NCI-H524 (cell line): ENCODE measurements at places on chromosomes 4 and X.
A peak's percentile ranks its signal among the peaks of the same experiment; 100 is the strongest.

DNA sequence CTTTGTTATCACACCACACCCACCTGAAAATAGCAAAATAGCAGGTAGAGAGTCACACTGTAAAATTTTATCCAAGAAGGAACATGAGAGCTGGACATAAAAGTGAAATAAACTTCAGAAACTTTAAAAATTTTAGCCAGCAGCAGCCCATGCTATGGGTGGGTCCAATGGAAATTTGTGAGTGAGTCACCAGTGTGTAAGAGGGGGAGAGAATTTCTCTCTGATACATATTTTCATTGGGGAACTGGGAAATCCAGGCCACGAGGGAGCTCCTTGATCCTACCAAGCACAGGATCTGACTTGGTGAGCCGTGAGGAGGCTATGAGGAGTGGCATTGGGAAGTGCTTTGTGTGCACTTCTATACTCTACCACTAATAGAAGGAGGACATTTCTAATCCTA lies 136.3 kb downstream of the FAAH2 start:
- no peak for DNase-seq

DNA sequence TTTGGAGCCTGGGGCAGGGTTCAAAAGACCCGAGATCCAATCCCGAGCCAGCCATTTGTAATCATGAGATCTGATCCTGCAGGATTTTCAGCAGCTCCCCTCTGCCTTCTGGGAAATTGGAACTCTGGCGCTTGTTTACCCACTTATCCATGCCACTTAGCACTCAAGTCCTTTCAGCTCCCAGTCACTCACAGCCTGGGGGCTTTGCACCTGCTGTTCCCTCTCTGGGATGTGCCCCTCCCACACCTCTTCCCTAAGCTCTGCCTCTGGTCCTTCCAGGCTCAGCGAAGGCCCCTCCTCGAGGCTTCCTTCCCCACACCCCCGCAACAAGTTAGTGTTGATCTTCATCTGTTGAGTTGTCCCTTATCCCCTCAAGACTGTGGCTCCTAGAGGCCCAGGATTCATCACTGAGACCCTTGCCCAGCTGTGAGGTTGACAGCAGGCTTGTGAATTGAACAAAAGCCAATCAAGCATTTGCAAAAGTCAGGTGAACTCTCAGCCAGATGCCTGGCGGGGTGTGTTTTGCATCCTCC lies 99.1 kb upstream of the AFAP1 start:
- peak; percentile 92 for DNase-seq

DNA sequence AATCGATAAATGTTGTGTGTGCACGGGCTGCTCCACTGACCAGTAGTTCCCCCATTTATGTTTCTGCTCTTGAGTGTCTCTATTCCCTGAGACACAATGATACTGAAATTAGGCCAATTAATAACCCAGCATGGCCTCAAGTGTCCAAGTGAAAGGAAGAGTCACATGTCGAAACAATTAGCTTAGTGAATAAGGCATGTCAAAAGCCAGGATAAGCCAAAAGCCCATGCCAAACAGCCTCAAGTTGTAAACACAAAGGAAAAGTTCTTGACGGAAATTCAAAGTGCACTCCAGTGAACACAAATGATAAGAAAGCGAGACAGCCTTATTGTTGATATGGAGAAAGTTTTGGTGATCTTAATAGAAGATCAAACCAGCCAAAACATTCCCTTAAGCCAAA lies 167.1 kb upstream of the C1QTNF7 start:
- no peak for DNase-seq

- DNase-seq: no peak
These were observed 31.7 kb downstream of the RNF212 start for GRCh38 chr4:1081689-1082040.

- DNase-seq: peak; percentile 30
These were observed 1716.6 kb downstream of the PCDH7 start for GRCh38 chr4:32436816-32437215.

GRCh38 chr4:183399616-183400015 lies 44.8 kb upstream of the CDKN2AIP start:
- no peak for DNase-seq

DNA sequence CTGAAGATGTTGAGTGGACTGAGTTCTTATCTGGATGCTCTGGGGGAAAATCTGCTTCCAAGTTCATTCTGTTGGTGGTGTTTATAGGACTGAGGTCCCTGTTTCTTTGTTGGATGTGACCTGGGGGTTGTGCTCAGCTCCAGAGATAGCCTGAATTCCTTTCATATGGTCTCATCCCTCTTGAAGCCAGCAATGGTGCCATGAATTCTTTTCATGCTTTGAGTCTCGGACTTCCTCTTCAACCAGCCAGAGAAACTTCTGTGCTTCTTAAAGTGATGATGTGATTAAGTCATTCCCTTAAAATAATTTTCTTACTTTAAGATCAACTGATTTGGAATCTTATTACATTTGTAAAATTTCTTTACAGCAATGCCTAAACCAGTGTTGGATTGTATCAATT lies 233.8 kb upstream of the UGT8 start:
- DNase-seq: no peak

DNA sequence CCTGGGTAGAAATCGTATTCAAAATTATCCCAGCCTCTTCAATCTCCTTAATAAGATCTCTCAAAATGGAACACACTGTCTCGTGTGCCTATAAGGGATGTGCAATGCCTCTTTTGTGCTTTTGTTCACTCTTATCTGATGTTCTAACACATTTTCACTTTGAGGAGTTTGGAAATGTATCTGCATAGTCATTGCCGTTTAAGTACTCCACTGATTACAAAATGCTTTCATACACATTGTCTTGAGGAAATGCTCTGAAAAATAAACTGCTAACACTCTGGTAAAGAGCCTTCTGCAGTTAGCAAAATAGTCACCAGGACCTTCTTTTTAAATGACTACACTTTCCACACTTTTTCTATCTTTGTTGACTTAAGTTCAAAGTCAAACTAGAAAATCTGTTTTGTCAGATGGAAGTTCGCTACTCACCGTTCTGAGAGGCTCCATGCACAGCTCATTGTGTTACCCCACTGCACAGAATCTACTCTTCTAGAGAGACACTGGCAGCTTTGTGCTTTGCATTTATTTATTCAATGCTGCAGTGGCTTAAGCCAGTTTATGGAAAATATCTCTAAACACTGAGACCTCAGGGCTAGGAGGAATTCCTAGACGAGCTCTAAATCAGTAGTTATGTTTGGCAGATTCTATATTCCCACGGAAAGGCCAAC lies 159.0 kb downstream of the CHIC2 start:
- no peak for DNase-seq

GRCh38 chrX:56793521-56794320 lies 64.7 kb downstream of the NBDY start:
- no peak for DNase-seq

GRCh38 chr4:88007304-88008121 lies at the start of gene PKD2:
Gene PKD2, plus strand, starts transcription at chr4:88007635. Its CDS starts 99 bp downstream, at chr4:88007734.
- DNase-seq: peak; percentile 4

DNA sequence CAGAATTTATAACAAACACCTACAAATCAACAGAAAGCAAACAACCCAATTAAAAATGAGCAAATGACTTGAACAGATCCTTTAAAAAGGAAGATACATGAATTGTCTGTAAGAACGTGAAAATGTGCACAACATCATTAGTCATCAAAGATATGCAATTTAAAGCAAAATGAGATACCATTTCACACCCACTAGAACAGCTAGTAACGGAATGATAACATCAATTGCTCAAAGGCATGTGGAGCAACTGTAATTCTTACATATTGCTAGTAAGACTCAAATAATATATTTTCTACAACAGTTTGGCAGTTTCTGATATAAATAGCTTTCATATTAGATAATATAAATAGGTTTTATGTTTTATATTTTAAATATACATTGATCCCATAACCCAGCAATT lies 82.5 kb downstream of the LCORL start:
- DNase-seq: no peak

DNA sequence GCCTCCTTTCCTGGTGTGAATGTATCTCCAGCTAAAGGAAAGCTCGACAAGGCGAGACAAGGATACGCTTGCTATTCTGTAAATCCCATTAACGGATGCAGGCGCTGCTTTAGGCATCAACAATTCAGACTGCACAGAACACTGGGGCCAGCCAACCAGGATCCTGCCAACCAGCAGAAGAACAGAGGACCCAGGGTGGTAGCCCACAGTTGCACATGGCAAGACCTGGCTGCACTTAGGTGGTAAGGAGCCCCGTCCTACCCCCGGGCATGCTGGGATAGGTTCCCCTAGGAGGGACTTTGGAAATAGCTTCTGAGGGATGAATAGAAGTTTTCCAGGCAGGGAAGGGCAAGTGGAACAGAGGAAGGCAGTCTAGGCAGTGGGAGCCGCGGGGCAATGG lies 20.7 kb downstream of the PSAPL1 start:
- DNase-seq: no peak

- no peak for DNase-seq
These were observed 10.5 kb downstream of the TEX13B start for GRCh38 chrX:107971636-107972035.

DNA sequence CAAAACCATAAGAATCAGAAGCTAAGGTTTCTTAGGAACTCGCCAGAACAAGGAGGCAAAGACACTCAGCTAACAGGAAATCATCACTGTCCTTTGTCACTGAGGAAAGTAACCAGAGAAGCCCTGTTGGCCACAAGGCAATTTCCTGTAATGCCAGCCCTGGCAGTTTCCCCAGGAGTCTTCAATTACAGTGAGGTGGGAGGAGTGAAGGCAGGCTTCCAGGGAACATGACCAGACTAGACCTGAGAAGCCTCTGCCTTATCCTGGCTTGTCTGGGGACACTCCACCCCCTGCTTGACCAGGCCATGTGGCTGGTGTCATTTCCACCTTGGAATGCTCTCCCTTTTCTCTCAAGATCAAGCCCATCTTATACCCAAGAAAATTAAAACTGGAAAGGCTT lies 125.3 kb downstream of the COL4A6 start:
- peak; percentile 10 for DNase-seq

- DNase-seq: no peak
These were observed 37.9 kb downstream of the MFAP3L start for GRCh38 chr4:169988252-169988651.

DNA sequence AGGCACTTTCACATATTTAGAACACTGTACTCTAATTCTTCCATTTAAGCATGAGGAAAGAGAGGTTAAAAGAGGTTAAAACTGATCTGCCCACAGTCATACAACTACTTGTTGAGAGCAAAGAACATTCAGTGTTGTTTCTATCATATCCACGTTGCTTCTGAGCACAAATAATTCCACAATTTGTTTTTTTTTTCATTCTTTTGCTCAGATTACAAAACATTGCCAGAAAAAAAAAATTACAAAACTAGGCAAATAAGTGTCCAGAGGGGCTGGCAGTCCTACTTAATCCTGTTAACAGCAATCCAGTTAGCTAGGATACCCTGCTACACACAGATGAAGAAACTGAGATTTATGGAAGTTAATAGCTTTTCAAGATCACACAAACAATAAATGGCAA lies 6.3 kb upstream of the USP53 start:
- DNase-seq: no peak

- DNase-seq: no peak
These were observed 394.8 kb upstream of the IGFBP7 start for GRCh38 chr4:57504797-57505530.
